ENCODE measurements at places on chromosomes 3 and 15. TPM values are rescaled to one million over a fixed set of nuclear protein-coding genes. Genes with fewer than 3 reads are reported as not detected.

GRCh38 chr3:15819576-15819975 lies 21.8 kb upstream of the ANKRD28 start:
- DNase-seq = no peak

DNA sequence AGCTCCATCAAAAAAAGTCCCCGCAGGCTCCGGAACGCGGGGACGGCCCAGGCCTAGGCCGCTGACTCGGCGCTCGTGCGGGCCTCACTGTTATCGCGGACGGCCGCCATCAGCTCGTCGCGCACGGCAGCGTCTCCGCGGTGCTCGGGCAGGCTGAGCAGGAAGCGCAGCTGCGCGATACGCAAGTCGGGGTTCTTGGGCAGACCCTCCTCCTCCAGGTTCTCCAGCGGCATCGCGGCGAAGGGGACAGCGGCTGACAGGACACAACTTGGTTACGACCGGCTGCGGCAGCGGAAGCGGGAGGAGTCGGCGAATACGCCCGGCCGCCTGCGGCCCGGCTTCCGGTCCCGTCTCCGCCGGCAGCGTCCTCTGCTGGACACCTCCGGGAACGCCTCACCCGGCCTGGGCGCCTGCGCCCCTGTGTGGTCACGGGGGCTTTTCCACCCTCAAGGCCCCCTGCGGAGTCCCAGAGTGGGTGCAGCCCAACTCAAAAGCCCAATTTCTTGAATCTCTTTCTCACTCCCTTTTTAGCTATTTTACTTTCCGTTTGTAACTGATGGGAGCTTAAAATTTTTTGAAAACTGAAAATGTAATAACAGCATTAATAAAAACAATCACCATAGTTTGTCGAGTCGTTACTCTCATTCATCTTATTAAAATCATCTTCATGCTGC lies at the start of gene PSMD6:
Gene PSMD6, minus strand, starts transcription at position 308 of the 674 bp plus-strand sequence. Its CDS starts 75 bp downstream, at position 233.
- peak; percentile 75 for DNase-seq

- DNase-seq = no peak
These were observed 117.6 kb upstream of the UBP1 start for GRCh38 chr3:33557829-33558228.

DNA sequence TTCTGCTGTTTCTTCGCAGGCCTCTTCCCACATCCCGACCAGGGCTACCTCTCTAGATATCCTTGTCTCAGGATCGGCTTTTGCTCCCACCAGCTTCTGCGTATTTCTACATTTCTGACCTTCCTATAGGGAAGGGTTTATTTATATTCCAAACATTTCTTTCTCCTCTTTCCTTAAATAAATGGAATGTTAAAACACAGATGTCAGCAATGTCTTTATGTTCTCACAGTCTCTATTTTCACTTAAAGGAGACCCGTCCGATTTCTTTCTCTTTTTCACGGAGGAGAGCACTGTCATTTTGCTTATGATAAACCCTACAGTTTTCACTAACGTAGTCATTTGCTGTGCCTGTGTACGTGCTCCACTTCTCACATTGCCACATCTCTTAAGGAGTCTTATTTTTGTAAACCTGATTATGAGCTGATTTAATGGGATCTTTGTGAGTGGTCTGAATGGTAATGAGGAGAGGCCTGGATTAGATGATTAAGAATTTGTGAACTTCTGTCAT lies 630 bp downstream of the KIF15 start:
- DNase-seq = no peak

GRCh38 chr3:165521131-165521871 lies 315.9 kb downstream of the BCHE start:
- no peak for DNase-seq

Gene SLC22A14
- polyA plus RNA-seq = 0.32 TPM

Data from right renal pelvis (tissue), 4 donors.